Stimulated activated CD4-positive, alpha-beta T cell treated with anti-CD3 and anti-CD28 coated beads, Interleukin-4, amount 100 ng/mL, for 4 hours (primary cell): ENCODE measurements at places on chromosomes 11 and 22.

GRCh38 chr11:13480198-13480597 lies 15.6 kb downstream of the PTH start:
- no peak for DNase-seq

DNA sequence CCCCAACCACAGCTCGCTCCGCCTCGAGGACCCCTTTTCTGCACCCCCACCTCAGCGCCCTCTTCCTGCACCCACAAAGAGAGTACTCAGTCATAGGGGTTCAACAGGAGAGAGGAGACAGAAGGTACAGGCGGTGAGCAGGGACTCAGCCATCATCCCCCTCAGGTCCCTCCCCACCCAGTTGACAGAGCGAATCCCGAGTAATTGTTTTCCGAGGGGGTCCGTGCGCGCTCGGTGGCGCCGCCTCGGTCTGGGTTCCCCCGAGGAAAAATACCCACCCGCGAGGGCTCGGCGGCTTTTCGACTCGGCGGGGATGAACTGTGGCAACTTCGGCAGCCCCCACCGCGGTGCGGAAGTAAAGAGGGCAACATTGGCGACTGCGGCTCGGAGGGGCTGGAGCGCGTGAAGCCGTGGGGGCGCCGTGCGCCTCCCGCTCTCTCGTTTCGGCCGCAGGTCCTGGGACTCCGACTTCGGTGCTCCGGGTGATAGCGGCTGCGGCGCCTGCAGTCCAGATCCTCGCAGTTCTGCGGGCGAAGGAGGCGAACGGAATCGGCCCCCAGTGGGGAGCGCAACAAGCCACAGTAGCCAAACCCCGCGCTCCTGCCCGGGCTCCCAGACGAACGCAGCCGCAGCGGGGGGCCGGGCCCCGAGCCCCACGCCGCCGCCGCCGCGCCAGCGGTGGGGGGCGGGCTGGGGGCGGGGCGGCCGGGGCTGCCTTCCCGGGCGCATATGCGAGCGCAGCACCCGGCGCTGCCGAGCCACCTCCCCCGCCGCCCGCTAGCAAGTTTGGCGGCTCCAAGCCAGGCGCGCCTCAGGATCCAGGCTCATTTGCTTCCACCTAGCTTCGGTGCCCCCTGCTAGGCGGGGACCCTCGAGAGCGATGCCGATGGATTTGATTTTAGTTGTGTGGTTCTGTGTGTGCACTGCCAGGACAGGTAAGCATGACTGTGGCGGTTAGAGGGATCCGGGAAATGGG lies at the start of gene NELL1:
Gene NELL1, plus strand, starts transcription at position 743 of the 976 bp plus-strand sequence.
- DNase-seq: no peak

- DNase-seq: no peak
Observed at GRCh38 chr11:110497231-110497978, 67.7 kb downstream of the FDX1 start.

GRCh38 chr11:1384199-1384970 lies 5.3 kb upstream of the BRSK2 start:
- DNase-seq: no peak

DNA sequence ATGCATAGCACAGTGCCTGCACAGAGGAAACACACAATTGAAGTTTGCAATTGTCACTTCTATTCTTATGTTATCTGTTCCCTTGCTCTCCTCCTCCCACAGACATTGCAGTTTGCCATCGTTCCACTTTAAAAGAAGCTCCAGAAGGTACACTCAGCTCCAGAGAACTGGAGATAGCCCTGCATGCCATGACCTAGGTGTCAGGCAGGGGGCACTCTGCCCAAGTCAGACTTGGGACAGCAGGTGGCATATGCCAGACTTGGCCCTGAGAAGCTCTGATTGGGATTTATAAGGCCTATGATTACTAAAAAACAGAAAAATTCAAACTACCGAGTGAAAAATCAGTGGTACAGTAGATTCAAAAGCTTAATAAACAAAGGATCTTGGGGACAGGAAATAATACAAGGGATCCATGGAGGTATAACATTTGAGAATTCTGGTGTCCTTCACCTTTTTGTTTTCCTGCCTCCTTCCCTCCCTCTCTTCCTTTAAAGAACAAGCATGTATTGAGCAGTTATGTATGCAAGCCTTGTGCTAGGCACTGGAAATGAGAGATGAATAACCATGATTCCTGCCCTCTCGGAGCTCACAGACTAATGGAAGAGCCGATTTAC lies 40.0 kb downstream of the TENM4 start:
- DNase-seq: no peak

DNA sequence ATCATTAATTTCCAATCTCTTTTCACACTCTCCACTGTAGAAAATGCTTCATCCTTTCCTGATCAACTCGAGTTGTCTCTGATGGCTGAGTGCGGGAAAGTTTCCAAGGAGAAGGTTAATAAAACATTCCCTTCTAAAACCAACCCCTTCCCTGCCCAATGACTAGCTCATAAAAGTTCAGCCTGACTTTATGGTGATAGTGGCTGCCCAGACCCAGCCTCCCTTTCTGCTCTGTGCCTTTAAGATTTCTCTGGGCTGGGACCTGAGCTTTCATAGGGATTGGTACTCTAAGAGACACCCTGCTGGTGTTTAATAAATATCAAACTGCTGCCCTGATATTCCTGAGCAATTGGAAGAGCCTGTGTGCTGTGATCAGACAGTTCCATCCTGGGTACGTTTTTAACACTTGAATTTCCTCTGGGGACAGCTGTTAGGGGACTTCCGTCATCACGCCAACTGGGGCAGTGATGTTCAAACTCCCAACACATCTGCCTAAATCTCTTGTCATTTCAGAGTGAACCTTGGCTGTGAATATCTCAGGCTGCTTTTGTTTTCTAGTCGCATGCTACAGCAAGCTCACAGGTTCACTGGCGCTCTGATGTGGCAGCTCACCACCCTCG lies 195.0 kb upstream of the KIRREL3 start:
- DNase-seq: no peak

- DNase-seq: no peak
Observed at GRCh38 chr11:30333405-30333804, 10.5 kb downstream of the ARL14EP start.

GRCh38 chr11:72736452-72737069 lies 15.6 kb downstream of the ARAP1 start:
- peak; percentile 62 for DNase-seq

- DNase-seq: no peak
Observed at GRCh38 chr11:81421251-81421860, 1312.3 kb downstream of the FAM181B start.

DNA sequence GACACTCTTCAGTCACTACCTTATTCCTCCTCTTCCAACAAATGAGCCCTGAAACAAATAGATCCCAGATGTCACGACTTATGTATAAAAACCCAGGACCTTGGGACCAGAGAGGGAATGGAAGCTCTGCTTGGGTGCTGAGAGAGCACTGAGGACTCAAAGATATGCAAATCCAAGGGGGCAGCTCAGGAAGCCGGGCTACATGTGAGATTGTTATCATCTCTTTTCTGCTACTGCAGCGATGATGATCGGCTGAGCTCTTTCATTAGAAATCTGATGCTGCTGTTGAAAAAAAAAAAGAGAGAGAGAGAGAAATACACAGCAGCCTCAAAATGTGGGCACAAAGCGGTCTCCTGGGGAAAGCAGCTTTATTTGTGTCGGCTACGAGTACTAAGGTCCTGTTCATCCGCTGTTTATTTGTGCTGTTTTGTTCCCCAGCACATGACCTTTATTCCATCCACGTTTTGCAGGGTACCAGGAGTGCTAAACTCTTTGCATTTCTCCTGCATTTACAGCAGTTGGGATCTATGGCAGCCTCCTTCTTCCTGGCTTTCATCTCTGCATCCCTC lies 120.2 kb downstream of the TRIM29 start:
- no peak for DNase-seq

- DNase-seq: no peak
Observed at GRCh38 chr22:24027389-24027975, 16.4 kb downstream of the CABIN1 start.

DNA sequence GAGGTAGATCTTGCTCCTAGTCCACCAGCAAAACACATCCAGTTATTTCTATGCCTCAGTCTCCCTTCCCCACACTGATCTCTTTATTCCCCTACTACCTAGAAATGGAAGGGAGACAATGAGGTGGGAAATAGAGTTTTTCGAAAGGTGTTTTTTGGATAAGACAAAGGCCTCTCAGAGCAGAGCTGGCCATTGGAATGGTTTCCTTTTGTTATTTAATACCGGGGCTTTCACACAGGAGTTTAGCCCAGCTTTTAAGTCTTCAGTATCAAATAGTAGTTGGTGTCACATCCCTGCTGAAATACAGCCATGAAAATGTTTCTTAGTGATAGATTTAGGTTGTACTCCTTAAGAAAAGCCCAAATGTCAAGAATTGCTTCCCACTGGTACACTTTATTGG lies 65.4 kb upstream of the B3GAT1 start:
- DNase-seq: no peak

GRCh38 chr11:2837096-2837601 lies 48.4 kb downstream of the CDKN1C start:
- DNase-seq: no peak

- no peak for DNase-seq
Observed at GRCh38 chr11:18780329-18780728, 11.3 kb downstream of the PTPN5 start.

GRCh38 chr11:2794046-2794967 lies 91.3 kb downstream of the CDKN1C start:
- DNase-seq: no peak

DNA sequence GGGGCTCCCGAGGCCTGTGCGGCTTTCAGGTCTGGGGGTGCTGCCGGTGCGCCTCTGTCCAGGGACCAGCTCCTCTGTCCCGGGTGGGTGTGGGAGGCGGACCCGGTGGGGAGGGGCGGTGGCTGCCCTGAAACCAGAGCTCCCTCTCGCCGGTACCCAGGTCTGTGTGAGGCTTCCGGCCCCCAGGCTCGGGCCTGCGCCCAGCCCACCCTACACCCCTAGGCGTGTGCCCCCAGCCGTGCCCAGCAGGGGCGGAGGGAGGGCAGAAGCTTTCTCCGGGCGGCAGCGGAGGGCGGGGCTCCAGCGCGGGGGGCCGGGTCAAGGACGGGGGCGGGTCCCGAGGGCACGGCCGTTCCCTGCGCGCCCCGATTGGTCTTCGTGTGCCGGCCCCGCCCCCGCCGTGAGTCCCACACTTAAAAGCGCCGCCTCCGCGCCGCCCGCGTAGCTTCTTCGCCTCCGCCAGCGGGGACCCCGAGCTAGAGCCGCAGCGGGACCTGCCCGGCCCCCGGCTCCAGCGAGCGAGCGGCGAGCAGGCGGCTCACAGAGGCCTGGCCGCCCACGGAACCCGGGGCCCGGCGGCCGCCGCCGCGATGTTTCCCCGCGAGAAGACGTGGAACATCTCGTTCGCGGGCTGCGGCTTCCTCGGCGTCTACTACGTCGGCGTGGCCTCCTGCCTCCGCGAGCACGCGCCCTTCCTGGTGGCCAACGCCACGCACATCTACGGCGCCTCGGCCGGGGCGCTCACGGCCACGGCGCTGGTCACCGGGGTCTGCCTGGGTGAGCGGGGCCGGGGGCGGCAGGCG lies 616 bp downstream of the PNPLA2 start:
- peak; percentile 94 for DNase-seq

DNA sequence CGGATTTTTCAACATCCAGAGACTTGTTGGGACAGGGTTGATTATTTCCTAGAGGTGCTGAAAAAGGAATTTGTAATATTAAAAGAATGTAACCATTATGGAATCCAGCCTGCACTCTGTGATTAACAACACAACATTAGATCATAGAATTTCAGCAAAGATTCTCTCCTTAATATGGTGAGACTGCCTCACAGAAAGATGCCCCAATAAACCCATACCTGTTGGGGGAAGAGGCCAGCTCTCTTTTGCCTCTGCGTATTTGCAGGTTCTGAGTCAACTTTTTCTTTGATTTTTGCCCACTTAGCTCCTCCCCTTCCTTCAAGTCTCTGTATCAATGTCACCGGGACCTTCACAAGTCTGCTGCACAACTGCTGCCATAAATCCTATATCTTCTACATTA lies 12.4 kb upstream of the MTMR3 start:
- no peak for DNase-seq

GRCh38 chr11:10261821-10262220 lies 32.2 kb downstream of the SBF2 start:
- no peak for DNase-seq
